ENCODE measurements at places on chromosomes 5 and 9.

GRCh38 chr5:69467442-69468225 is 25.0 kb upstream of the OCLN start:
- no peak for DNase-seq

GRCh38 chr9:77495834-77496671 is 152.1 kb downstream of the GNA14 start:
- DNase-seq: no peak

- peak; percentile 96 for DNase-seq
Observed at GRCh38 chr5:10595672-10596309, 31.9 kb downstream of the ANKRD33B start.

GRCh38 chr5:156051972-156052371 is 275.0 kb upstream of the SGCD start:
- DNase-seq: no peak

DNA sequence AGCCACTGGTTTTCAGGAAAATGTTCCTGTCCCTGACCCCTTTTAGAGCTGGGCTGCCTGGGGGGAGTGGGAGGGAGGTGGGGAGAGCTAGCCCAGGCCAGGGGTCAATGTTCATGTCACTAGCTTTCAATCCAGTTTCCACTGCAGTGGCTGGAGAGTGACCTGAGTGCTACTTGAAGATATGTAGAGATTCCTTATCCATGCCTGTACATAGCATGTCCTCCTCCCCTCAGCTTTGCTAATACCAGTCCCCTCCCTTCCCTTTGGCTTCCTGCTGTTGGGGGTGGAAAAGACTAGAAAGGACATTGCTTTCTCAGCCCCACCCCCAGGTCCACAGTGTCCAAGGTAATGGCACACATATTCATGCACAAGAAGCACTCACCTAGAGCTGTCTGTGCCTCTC is 7.8 kb downstream of the DNAJB5 start:
- no peak for DNase-seq

- peak; percentile 72 for DNase-seq
Observed at GRCh38 chr5:65076251-65076869, 307.6 kb downstream of the CWC27 start.

Measured in MCF 10A (cell line).